ENCODE measurements at places on chromosomes 1 and 21. TPM values are rescaled to one million over a fixed set of nuclear protein-coding genes. Genes with fewer than 3 reads are reported as not detected.

GRCh38 chr1:192147221-192147620, 11.0 kb upstream of the RGS18 start:
- DNase-seq, result no peak

DNA sequence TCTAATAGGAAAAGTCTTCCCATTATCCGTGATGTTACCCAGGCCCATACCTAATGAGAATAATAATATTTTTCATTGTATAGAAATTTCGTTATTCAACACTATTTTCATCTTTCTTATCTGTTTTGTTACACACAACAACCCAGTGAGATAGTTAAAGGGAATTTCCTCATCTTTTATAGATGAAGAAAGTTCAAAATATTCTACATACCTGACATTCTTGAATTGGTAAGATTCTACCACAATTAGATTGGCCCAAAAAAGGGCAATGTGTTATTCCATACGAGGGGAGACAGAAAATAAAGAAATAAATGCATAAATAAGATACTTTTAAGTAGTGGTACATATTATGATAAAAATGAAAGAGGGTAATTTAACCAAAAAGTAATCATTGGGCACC, 405.5 kb upstream of the ADAMTS5 start:
- DNase-seq, result no peak

- DNase-seq, result no peak
Measured at GRCh38 chr1:26545969-26546323, 16.4 kb downstream of the RPS6KA1 start.

PROK1 gene
- total RNA-seq, result not detected

DNA sequence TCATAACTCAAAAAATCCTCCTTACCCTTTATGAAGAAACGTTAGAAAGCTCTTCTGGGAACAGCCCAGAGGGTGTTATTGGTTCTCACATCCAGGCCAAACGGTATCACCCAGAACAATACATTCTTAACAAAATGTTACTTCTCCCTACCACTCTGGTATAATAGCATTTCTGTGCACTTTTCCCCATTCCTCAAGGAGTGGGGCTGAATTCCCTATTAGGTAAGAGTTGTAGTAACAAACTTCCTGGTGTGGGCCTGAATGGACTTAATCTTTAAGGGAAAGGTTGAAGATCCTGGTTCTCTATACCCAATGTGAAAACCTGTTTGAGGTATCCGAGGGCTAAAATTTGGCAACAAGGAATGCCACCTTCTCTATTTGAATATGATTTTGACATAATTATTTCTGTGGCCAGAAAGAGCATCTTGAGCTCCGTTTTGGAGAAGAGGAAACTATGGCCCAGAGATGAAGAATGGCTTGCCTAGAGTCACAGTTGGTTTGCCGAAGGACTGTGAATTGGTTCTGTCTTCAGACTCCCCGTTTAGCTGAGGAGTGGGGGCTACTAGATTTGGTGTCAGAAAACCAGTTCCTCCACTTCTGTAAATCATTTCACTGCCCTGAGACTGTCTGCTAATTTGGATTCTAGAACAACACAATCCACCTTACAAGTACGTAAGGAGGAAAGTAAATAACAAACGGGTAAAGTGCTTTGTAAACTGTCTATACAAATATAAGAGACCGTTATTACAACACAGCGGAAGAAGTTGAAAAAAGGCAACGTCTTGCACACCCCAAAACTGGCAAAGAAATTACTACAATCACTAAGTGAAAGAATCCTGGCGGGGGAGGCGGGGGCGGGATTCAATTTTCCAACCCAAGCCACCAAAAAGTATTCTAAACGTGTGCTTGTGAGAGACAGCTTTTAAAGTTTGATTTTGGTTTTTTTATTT, 2.3 kb downstream of the ANP32E start:
- DNase-seq, result peak; percentile 73

DNA sequence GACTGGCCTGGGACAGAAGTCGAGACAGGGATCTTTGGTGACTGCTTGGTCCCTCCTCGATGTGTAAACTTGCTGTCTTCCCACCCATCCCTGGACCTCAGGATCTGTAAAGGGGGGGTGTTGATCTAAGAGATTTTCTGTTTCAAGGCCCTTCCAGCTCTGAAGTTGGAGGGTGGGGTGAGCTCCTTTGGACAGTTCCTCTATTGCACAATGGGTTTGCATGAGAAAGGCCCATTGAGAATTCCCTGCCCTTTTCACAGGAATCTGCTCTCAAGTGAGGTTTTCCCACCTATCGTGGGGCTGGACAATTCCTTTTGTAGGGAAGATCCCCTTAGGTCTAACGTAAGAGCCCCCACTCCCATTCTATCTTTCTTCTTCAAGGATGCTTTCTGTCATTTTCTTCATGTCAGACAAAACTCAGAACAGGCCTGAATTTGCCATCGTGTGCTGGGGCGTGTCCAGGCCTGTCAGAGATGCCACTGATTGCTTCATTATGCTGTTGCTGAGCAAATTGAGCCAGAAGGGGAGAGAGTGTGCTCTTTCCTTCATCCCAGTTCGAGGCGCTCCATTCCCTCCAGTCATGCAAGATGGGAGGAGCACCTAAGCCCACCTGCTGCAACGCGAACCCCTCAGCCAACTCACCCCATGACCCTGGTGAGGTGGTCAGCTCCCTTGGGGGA, 149.9 kb upstream of the IGSF21 start:
- DNase-seq, result no peak

C1orf105 gene
- not detected for total RNA-seq

DNA sequence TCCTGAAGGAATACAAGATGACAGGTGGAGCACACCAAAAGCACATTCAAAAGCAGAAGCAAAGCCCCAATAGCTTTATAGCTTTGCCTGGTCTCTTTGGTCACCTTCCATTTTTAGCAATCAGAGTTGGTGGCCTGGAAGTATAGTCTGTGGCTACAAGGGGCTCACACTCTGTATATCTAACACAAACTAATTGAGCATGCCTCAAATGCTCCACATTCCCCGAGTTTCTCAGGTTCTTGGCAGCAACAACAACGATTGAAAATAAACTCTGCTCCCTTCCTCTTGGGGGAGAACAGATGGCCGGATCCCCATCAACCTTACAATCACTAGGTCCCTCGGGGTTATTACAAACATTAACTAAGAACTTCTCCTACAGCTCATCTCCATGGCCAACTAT, 24.9 kb upstream of the TADA1 start:
- no peak for DNase-seq

HES5 gene
- 0.14 TPM for total RNA-seq

DNA sequence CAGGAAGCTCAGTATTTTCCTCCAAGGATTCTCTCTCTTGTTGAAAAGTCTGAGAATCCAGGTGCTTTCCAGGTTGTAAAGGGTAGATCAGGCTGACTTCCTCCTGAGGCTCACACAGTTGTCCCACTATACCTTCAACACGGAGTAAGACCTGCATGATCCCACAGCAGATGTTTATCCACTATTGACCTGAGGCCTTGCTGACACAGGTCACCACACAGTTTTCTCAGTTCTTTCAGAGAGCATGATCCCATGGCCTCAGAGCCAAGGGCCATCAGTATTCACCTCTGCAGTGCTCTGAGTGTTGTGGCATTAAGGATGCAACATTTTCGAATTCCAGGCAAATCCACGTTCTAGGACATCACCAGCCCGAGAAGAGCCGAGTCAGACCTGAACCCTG, 60.5 kb upstream of the ABCD3 start:
- no peak for DNase-seq

GRCh38 chr1:223037845-223038244, 105.2 kb downstream of the TLR5 start:
- DNase-seq, result no peak

CDC20 gene
- total RNA-seq, result 158 TPM

DNA sequence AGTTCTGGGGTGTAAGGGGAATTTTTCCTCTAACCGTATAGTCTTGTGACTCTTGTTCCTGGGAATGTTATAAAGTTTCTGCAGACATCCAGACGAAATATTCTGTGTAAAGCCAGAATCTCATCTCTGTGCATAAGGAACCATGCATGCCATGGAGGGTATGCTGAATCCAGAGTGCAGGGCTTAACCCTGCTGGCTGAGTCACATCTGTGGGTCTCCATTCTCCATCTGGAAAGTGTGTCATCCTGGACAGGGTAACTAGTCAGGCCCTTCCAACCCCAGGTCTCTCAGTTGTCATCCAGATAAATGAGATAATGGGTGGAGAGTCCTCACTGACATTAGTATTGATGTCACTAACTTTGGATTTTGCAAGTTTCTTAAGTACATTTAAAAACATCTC, 48.8 kb downstream of the ATP5PO start:
- no peak for DNase-seq

CNKSR1 gene
- total RNA-seq, result 3.2 TPM
